ENCODE measurements at places on chromosomes 6 and 20. TPM values are rescaled to one million over a fixed set of nuclear protein-coding genes. Genes with fewer than 3 reads are reported as not detected.

Gene AIF1
- total RNA-seq = 98.1 TPM

GRCh38 chr6:21845018-21845417, 251.5 kb downstream of the SOX4 start:
- no peaks in the 10 kb centered on the region for H3K27me3 ChIP-seq
- H3K36me3 ChIP-seq = peaks cover 6% of the 10 kb centered on the region
- peak overlapping the region; percentile 16 for H3K27ac ChIP-seq
- H3K4me3 ChIP-seq = no peak overlapping the region

Gene LPA
- total RNA-seq = not detected

- H3K36me3 ChIP-seq = no peaks in the 10 kb centered on the region
- no peaks in the 10 kb centered on the region for H3K27me3 ChIP-seq
- no peak overlapping the region for H3K27ac ChIP-seq
- no peak overlapping the region for H3K4me3 ChIP-seq
- H3K4me1 ChIP-seq = peaks cover 8% of the 10 kb centered on the region
Measured at GRCh38 chr6:134574491-134574890, 256.6 kb upstream of the SGK1 start.

GRCh38 chr6:143555582-143555981, 44.1 kb upstream of the FUCA2 start:
- peak overlapping the region; percentile 97 for H3K27ac ChIP-seq

- no peak overlapping the region for H3K4me3 ChIP-seq
- no peak for DNase-seq
- H3K27me3 ChIP-seq = no peaks in the 10 kb centered on the region
- no peak overlapping the region for H3K27ac ChIP-seq
- H3K36me3 ChIP-seq = peaks cover 22% of the 10 kb centered on the region
Measured at GRCh38 chr20:49248301-49248700, 29.1 kb downstream of the DDX27 start.

DNA sequence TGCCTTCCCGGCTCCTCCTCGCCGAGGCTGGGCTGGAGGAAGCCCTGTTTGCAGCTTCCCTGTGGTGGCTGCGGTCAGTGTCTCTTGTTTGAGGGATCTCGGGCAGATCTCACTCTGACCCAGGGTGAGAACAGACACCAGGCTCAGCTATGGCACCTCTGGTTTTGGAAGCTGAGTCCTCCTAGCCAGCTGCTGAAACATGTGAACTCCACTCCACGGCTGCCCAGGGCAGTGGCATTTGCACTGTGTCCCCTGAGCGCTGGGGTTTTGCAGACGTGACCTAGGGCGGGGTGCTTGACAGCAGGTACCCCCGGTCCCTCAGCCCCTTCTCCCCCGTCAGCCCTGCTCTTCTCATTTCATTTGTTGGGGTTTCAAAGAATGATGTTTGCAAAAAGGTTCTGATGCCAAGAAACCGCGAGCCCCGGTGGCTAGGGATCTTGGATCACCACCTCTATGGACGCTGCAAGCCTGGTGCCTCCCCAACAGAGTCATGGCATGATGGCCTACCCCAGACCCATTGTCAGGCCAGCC, 55.0 kb upstream of the DACT2 start:
- H3K36me3 ChIP-seq = peaks cover 2% of the 10 kb centered on the region
- H3K27me3 ChIP-seq = no peaks in the 10 kb centered on the region
- no peak for DNase-seq

- peaks cover 15% of the 10 kb centered on the region for H3K27me3 ChIP-seq
- no peak overlapping the region for H3K4me3 ChIP-seq
- DNase-seq = no peak
- peaks cover 19% of the 10 kb centered on the region for H3K4me1 ChIP-seq
Measured at GRCh38 chr6:114008331-114008730, 37.4 kb upstream of the HDAC2 start.

Gene CST7
- 174 TPM for total RNA-seq

- H3K36me3 ChIP-seq = no peaks in the 10 kb centered on the region
- H3K4me1 ChIP-seq = no peaks in the 10 kb centered on the region
- no peak overlapping the region for H3K4me3 ChIP-seq
- H3K27ac ChIP-seq = no peak overlapping the region
Measured at GRCh38 chr6:95804847-95805541, 210.8 kb upstream of the FUT9 start.

DNA sequence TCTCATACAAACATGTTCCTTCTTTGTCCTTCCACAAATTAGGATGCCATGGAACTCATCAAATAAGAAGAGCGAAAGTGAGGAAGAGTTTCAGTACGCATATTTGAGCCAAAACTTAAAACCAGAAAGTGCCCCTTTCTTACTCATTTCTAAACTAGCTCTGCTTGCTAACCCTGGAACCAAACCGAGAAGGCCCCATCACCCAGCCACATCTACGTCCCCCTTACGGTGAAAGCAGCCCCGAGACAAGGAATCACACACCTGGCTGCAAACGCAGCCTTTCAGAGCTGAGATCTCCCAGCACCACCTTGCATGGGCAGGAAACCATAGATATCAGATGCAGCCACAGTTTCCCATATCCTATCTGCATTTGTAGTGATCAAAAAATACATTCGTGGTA, 28.5 kb downstream of the TRERF1 start:
- peak; percentile 62 for DNase-seq
- H3K27ac ChIP-seq = no peak overlapping the region
- no peaks in the 10 kb centered on the region for H3K27me3 ChIP-seq
- H3K4me3 ChIP-seq = peak overlapping the region; percentile 68
- H3K4me1 ChIP-seq = peaks cover 72% of the 10 kb centered on the region

DNA sequence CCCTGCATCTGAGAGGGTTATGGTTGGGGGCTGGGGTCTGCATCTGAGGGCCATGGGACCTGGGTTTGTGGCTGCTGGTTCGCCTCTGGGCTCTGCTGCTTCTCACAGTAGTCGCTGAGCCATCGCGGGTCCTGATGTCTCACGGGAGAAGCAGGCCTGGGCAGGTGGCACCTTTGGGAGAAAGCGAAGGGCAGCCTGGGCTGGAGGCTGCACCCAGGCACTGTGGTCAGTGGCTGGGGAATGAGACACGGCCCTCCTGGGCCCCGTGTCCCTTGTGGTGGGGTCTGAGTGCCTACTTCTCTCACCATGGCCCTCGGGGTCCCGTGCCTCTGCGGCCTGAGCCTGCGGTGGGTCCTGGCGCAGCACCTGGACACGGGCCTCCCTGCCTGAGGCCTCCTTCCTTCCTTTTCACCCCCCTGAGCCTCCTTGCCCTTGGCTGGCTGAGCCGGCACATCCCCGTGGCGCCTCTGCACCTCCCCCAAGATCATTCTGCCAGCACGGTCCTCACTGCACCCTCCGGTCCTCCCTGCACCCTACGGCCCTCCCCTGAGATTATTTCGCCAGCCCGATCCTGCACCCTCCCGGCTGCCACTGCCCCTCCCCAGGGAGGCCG, 206.0 kb downstream of the ERMARD start:
- H3K4me3 ChIP-seq = no peak overlapping the region
- no peak overlapping the region for H3K27ac ChIP-seq
- no peaks in the 10 kb centered on the region for H3K4me1 ChIP-seq
- no peak for DNase-seq
- H3K36me3 ChIP-seq = no peaks in the 10 kb centered on the region

Gene IP6K3
- total RNA-seq = not detected

Data from activated T-cell treated with anti-CD3 and anti-CD28 coated beads, Interleukin-2, amount 50 U/mL, for 72 hours (primary cell).